CD4-positive, CD25-positive, alpha-beta regulatory T cell (primary cell): ENCODE measurements at places on chromosomes 16 and 17.

- no peak for DNase-seq
Measured at GRCh38 chr17:61291451-61292285, 108.0 kb upstream of the TBX2 start.

DNA sequence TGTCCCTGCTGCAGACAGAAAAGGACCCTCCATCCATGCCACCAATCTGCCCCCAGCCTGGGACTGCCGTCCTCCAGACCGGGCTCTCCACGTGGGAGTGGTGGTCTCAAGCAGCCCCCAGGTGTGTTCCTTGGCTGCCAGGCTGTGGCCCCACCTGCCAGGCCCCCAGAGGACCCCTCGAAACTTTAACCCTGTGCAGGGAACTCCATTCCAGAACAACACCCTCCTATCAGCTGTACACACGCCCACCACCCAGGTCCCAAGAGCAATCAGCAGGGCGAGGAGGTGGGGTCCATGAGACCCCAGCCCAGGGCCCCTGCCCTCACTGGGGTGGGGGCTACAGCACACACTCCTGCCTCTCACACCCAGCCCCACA lies 1.4 kb downstream of the PYCR1 start:
- no peak for DNase-seq

DNA sequence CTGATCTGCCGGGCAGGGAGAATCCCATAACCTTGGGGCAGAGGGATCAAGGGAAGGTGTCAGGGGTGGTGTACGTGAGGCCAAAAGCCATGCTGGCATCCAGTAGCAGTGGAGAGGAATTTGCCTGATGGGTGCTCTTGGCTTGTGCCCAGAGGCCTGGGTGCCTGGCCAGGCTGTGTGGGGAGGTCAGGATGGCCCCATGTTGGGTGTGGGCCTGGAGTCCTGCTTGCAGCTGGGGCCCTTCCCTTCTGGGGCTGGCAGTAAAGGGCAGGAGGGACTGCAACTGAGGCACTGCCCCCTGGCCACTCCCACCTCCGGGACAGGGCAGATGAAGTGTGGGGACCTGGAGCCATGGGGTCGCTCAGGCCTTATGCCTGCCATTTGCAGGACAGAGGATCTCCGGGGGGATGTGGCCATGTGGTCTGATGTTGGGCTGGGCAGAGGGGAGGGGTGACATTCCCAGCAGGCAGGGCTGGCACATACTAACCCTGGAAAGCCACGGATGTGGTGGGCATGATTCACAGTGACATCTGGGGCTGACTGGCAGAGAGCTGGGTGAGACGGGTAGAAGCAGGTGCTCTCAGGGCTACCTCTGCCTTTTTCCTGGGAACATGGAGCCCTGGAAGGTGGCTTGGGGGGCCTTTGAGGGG lies 3.5 kb downstream of the FMNL1 start:
- no peak for DNase-seq

DNA sequence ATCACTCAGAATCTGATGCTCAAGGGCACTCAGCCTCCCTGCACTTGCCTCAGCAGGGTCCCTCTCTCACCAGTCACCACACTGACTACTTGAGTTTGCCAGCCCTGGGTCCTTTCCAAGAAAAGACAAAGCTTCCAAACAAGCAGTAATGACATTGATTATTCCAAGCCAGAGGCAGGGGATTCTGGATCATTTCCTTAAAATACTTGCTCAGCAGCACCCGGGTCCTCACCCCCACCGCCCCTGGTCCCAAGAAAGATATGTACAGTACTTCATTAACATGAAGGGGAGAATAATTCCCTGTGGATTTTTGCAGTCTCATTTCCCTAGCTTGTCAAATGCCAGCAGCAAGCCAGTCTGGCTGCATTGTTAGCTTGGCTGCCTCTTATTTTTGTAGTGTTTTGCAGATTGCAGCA lies 83.2 kb upstream of the GNAO1 start:
- no peak for DNase-seq

- DNase-seq = no peak
Measured at GRCh38 chr17:74963656-74964055, 8.9 kb downstream of the HID1 start.

DNA sequence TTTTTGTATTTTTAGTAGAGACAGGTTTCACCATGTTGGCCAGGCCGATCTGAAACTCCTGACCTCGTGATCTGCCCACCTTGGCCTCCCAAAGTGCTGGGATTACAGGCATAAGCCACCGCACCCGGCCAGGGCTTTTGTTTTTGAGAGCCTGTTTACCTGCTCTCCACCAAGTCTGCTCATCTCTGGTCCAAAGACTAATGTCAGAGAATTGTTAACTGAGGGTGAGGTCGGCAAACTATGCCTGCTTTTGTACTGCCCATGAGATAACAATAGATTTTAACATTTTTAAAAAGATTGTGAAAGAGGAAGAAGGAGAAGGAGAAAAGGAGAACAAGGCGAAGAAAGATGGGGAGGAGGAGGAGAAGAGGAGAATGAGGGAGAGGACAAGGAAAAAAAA lies 26.0 kb downstream of the TMEM238L start:
- no peak for DNase-seq

GRCh38 chr16:89525146-89525913 lies 17.1 kb downstream of the SPG7 start:
- no peak for DNase-seq

DNA sequence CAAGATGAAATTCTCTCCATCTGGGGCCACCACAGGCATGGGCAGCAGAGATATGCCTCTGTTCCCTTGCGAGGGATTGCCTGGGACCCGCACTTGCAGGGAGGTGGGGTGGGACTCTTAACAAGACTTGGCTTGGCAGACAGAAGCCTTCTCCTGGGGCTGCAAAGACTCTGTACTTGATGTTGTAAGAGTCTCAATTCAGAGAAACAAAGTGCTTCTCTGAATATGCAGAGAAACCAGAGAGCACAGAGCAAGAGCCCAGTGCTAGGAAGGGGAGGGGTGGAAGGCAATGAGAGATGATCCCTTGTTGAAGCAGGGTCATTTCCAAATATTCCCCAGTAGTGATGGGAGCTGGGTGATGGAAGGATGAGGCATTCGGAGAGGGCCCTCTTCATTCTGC lies 2.2 kb downstream of the MMP28 start:
- no peak for DNase-seq

DNA sequence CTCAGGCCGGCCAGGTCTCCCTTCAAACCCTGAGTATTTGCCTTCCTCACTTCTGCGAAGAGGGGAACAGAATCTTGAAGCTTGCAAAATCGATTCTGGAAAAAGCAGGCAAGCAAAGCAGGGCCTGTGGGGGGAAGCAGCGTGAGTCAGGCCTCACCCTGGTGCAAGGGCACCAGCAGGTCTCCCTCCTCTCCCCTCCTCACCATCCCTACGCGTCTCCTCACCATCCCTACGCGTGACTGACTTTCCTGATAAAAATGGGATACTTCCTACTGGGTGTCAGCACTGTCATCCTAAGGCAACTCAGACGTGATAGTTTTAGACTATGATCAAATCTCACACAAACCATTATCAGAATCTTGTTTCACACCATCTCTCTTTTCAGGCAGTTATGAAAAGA lies 12.1 kb downstream of the CMTM3 start:
- DNase-seq = no peak

- no peak for DNase-seq
Measured at GRCh38 chr17:29412780-29413565, 22.8 kb downstream of the TAOK1 start.

DNA sequence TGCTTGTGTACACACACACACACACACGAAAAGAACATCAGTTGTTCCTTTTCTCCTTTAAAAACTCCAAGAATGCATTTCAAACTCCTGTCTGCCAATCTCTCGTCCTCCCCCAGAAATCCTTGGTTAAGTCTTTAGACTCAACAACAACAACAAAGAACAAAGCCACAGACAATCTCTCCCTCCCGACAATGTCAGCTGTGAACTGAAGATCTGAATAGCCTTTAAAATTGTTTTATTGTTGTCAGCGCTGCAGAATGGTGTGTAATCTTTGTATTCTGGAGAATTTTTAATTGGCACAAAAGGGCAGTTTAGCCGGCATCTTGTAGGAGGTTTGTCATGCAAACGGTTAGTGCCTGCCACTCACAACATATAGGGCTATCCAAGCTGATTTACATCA lies 219.5 kb downstream of the MSI2 start:
- DNase-seq = no peak

GRCh38 chr16:17232487-17232886 lies 238.3 kb downstream of the XYLT1 start:
- no peak for DNase-seq

GRCh38 chr16:27461483-27462171 lies 59.7 kb downstream of the IL21R start:
- no peak for DNase-seq

DNA sequence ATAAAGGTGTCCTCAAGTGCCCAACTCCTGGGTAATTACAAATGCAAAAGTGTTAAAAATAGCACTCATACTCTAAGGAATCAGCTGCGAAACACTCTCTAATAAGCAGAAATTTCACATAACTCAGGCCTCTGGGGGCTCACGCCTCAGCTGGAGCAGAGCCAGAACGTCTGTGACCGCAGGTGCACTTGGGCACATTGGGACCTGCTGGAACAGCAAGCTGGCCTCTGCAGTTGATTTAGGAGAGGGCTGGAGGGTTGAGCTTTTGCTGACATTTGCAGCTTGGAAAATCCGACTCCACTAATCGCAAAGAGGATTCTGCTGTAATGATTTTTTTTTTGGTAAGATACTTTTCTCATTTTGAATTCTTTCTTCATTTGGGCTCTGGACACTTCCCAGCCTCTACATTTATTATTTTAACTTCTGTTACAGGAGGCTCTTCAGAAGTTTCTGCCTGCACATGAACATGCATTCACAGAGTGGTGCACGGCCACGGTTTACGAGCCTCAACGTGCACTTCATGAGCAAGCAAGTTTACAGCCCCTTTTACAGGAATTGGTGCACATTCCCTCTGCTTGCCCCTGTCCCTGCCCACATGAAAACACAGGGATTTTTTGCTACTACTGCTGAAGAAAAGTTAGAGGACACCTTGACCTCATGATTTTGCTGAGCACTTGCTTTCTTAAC lies 4.1 kb upstream of the SNTB2 start:
- DNase-seq = no peak

- DNase-seq = no peak
Measured at GRCh38 chr17:40522250-40522960, 21.0 kb upstream of the TNS4 start.

GRCh38 chr17:40813804-40814203 lies 8.6 kb downstream of the KRT10 start:
- DNase-seq = no peak

- no peak for DNase-seq
Measured at GRCh38 chr17:20989991-20990855, 52.6 kb downstream of the USP22 start.

DNA sequence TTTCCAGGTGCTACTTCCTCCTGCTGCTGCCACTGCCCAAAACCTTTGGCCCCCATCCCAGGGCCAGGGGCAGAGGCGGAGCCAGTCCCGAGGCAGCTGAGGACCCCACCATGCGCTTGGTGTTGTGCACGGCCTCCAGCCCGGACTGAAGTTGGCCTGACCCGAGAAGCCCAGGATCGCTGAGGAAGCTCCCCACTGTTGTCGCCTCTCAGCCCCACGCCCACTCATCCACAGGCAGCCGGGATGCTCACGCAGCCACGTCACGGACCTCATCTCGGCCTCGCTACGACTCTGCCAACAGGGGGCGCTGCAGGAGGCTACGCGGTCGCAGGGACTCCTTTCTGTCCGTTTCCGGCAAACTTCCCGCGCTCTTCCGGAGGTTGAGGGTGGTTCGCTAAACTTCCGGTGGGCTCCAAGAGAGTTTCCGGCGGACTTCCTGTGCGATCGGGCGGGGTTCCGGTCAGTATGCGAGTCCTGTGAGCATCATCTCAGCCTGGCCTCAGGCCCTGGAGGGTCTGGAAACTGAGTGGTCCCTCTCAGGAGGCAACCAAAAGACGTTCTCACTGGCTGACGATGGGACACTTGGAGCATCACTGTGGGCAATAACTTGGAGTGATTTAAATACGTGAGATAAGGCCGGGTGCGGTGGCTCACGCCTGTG lies 12.4 kb downstream of the ZG16B start:
- peak; percentile 26 for DNase-seq

- no peak for DNase-seq
Measured at GRCh38 chr16:12062343-12063003, 85.9 kb downstream of the SNX29 start.

DNA sequence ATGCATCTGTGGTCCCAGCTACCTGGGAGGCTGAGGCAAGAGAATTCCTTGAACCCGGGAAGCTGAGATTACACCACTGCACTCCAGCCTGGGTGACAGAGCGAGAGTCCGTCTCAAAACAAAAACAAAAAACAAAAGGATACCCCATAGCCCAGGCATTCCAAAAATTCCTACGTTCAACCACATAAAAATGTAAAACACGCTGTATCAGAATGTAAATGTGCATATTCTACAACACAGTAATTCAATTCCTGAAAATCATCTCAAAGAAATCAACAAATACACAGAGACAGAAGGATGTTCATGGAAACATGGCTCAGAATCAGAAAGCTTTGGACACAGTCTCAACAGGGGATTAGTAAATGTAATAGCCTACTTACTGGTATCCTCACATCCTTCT lies 33.0 kb downstream of the COG7 start:
- no peak for DNase-seq

GRCh38 chr16:67170949-67171649 lies 761 bp downstream of the NOL3 start:
- DNase-seq = no peak

GRCh38 chr17:5022171-5022711 lies 13.0 kb downstream of the SLC52A1 start:
- no peak for DNase-seq

DNA sequence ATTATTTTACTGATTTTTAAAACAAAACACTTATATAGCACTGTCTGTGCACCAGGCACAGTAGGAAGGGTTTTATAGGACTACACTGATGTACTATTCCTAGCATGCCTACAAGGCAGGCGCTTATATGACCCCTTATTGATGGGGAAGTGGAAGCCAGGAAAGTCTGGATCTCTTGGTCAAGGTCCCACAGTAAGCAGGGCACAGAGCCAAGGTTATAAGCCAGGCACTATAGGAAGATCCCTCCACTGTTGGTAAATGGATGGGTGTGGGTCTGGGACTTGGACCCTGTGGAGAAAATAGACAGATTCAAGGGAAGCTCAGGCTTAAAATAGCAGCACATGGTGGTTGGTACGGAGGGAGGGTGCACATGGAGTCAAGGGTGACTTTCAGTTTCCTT lies 59.1 kb upstream of the PLCG2 start:
- no peak for DNase-seq

DNA sequence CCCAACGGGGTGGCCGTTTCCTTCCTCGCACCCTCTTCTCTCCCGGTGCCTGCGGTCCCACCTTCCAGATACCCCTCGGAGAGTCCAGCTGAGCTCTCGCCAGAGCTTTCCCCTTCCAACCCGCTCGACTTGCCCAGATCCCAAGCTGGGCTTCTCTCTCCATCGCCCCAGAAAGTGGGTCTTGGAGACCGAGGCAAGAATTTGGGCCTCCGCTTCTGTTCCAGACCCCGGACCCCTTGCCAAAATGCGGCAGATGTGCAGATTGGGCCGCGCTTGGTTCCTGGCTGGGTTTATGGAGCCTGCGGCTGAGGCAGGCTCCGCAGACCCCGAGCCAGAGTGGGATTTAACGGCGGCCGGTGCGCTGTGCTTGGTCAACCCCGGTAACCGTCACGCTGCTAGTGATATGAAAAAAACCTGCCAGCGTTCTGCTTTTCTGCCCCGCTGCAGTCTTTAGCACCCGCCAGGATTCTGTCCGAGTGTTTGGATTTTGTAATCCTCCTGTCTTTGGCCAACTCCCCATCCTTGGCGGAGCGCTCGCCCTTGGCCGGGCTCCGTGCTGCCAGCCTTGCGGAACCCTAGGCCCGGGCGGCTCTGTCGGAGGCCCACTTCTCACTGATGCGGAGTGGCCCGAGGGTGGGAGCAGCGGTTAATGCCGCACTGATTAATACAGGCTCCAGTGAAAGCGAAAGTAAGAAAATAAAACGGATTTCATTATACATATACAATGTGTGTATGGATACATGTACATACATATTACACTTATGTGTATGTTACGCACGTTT lies 754 bp upstream of the SLFN11 start:
- peak; percentile 24 for DNase-seq
